ENCODE measurements at places on chromosomes 11 and 22.

DNA sequence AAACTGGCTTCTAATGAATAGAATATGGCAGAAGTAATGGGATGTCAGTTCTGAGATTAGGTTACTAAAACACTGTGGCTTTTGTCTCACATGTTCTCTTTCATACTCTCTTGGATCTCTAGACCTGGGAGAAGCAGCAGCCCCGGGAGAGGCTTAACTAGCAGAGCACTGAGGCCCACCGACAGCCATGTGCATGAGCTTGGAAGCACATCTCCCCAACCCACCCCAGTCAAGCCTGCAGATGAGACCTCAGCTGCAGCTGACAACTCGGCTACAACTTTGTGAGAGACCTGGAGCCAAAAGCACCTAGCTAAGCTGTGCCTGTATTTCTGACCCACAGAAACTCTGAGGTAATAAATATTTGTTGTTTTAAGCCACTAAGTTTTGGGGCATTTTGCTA is 100.8 kb downstream of the TRIM29 start:
- no peak for DNase-seq

GRCh38 chr11:85723088-85723487 is 37.1 kb upstream of the CCDC89 start:
- DNase-seq, result no peak

DNA sequence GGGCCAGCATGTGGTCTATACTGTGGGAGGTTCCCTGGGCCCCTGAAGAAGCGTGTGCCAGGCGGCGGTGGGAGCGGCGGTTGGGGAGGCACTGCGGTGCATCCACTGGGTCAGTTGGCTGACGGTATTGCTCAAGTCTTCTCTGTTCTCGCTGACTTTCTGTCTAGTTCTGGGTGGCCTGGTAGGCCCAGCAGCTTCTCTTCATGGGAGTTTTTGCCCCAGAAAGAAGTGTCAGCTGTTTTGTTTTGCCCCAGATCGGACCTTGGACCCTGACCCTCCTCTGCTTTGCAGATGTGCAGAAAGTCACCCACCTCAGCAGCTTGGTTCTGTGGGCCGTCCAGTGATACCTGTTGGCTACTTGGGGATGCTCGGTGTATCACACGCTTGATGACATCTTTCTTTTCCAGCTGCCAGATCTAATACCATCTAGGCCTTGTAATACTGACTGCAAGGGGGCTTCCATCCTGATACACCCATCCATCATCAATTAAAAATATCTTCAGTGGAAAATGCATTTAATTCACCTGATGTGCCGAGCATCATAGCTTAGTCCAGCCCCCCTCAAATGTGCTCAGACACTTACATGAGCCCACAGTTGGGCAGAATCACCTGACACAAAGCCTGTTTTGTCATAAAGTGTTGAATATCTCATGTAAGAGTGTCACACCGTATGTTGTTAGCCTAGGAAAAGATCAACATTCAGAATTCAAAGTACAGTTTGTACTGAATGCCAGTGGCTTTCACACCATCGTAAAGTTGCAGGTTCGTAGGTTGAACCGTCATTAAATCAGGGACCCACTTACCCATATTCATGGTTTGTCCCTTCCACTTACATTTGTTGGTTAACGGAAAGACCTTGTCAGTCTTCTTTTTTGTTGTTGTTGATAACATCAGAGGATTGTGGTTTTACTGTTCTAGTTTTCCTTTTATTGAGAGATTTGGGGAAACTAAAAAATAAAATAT is 13.9 kb downstream of the ZBED4 start:
- DNase-seq, result no peak

DNA sequence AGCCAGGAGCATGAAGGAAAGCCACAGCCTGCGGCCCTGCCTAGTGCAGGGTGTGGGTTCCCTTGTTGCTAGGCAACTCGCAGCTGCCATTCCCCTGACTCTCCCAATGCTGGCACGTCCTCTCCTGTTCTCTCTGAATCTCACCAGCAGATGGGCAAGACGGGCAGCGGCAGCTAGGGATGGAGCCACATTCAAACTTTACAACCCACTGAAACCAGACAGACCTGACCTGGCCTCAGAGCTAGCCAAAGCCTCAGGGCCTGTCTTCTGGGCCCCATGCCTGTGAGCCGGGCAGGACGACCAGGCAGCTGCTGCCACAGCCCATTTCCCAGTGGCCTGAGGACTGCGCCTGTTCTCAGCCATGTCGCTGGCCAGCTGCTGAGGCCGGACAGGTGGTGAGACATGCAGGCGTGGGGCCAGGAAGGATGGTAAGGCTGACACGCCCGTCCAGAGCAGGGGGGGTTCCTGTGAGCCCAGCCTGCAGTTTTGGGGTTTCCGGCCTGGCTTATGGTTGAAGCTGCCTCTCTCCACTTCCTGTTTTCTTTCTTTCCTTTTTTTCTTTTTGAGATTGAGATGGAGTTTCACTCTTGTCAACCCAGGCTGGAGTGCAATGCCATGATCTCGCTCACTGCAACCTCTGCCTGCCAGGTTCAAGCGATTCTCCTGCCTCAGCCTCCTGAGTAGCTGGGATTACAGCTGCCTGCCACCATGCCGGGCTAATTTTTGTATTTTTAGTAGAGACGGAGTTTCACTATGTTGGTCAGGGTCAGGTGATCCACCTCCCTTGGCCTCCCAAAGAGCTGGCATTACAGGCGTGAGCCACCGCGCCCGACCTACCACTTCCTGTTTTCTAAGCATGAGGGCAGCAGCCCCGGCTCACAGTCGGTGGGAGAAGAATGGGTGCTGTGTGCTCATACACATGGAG is 4.1 kb downstream of the SUN2 start:
- DNase-seq, result no peak

GRCh38 chr11:69380921-69381581 is 87.1 kb downstream of the MYEOV start:
- DNase-seq, result no peak

- DNase-seq, result no peak
Measured at GRCh38 chr11:128152796-128153696, 434.3 kb downstream of the ETS1 start.

DNA sequence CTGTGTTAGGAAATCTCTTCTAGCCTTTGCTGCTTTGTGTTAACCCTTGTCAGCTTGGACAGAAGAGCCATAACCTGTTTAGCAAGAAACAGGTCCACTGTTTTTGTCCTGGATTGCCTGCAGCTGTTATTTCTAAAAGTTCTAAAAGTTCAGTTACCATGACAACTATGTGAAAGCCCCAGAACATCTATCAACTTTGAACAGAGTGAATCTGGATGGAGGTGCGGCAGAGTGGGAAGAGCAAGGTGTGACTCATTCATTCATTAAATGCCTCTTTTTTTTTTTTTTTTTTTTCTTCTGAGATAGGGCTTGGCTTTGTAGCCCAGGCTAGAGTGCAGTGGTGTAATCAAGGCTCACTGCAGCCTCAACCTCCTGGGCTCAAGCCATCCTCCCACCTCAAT is 50.5 kb downstream of the RBX1 start:
- DNase-seq, result no peak

GRCh38 chr11:48228761-48229160 is 12.2 kb downstream of the OR4B1 start:
- DNase-seq, result no peak

DNA sequence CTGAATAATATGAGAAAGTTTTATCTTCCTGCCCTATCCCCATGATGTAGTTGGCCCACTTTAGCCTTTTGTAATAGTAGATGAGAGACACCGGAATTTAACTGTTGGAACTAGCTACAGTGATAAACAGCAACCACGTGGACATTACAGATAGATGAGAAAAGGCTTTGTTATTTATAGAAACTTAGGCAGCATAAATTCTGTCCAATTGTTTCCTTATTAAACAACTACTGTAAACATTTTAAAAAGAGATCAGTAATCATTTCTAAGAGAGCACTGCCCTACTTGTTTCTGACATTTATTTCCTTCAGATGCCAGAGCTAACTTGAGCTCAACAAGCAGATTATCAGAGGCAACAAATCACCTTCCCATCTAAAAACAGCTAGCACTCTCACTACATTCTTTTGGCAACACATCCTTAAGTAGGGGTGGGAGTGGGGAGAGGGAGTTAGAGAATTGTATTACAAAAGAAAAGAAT is 63.1 kb downstream of the SOX6 start:
- no peak for DNase-seq

DNA sequence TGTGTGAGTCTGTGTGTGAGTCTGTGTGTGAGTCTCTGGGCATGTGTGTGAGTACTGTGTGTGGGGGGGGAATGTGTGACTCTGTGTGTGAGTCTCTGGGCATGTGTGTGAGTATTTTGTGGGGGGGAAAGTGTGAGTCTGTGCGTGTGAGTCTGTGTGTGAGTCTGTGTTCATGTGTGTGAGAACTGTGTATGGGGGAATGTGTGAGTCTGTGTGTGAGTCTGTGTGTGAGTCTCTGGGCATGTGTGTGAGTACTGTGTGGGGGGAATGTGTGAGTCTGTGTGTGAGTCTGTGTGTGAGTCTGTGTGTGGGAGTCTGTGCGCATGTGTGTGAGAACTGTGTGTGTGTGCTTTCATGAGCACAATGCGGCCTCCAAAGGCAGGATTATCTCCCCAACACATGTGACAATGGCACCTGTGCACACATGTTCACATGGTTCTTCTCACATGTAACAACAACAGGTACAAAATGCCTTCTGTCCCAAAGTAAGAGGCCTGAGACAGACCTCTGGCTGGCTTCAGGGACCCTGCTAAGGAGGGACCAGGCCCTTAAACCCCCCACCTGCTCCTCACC is 1.6 kb downstream of the CD5 start:
- DNase-seq, result no peak

DNA sequence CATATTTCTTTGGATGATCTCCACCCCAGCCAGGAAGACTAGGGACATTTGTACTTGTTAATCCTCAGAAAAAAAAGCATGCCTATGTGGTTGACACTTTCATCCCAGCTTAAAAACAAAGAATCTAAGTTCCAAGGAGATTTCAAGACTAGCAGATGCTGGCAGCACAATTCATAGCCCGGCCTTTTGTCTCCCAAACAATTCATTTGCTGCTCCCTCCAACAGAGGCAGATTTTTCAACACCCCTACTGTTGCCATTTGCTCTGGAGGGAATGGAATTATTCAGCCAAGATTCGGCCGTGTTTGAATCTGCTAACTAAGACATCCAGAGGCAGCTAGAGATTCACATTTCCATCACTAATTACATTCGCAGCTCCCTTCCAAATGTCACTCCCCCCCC is 15.3 kb downstream of the P2RX3 start:
- no peak for DNase-seq

All from NCI-H2029 treated with DMSO at 0.1 percent for 48 hours (cell line).